ENCODE measurements at places on chromosomes 1 and 21.

- no peak for DNase-seq
Measured at GRCh38 chr1:59528900-59529299, 232.0 kb downstream of the FGGY start.

- peak; percentile 40 for DNase-seq
Measured at GRCh38 chr1:236281198-236281653, 532 bp downstream of the ERO1B start.

DNA sequence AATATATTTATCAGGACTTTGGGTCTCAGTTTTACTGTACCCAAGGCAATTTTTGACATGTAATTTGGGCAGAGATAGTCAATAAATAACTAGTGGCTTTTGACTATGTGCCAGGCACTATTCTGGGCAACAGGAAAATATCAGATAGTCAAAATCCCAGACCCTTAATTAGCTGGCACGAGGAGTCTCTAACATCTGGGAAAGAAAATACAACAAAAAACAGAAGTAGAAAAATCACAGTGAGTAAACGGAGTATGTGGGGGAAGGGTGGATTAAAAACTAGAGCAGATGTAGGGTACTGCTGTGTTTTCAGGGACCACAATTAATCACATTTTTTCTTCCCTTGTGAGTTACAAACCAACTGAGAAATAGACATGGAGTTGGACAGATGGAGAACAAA lies 217.8 kb downstream of the NCAM2 start:
- DNase-seq = no peak

DNA sequence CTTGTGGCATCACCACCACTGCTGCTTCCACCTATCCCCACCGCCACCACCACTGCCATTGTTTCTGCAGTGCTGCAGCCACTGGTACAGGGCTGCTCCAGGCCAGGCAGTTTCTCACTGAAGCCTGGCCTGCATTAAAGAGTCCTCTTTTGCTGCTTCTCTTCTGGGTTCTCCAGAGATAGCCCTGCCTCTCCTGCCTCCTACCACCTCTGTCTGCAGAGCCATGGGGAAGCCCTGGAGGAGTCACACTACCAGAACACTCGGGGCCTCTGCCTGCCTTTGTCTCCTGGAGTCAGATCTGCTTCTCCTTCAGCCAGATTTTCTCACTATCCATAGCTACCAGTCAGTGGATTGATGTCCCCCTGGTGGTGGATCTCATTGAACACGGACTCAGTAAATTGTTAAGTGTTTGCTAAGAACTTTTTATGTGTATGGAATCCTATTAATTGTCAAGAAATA lies 37.7 kb upstream of the DDAH1 start:
- DNase-seq = peak; percentile 50

DNA sequence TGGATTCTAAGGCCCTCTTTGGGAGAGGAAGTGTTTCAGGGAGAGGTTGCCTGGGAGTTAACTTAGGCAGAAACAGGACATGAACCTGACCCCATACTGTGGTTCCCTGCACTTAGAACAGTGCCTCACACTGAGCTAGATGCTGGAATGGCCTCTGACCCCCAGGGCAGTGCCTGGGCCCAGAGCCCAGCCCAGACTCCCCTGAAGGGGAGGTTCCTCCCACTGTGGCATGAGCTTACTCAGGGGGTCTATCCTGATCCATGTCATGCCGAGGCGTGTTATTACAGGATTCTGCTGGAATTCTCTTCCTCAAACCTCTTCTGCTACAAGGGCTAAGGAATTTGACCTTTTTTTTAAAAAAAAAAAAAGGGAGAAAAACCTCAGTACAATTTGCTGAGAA lies 72.2 kb downstream of the MRPL37 start:
- DNase-seq = no peak

- no peak for DNase-seq
Measured at GRCh38 chr1:33706634-33707255, 157.1 kb upstream of the HMGB4 start.

- peak; percentile 28 for DNase-seq
Measured at GRCh38 chr1:87334351-87335174, 5.9 kb downstream of the LMO4 start.

GRCh38 chr1:87115317-87115890 lies 201.0 kb downstream of the HS2ST1 start:
- no peak for DNase-seq

GRCh38 chr1:36890776-36891175 lies 143.5 kb downstream of the GRIK3 start:
- no peak for DNase-seq

DNA sequence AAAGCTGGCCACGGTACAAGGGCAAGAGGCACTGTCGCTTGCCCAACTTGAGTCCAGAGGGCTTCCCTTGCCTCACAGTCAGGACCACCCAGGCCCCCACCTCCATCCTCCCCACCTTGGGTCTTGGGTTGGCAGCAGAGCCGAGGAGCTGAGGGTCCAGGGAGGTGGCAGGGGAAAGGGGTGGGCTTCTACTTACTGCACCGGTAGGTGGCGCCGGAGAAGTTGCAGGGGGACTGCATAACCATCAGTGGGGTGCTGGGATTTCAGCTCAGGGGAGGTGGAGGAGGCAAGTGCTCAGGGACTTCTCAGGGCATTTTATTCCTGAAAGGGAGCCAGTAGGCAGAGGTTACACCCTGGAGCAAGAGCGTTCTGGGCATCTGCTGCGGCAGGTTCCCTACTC lies 44.0 kb downstream of the TRIM62 start:
- peak; percentile 44 for DNase-seq

DNA sequence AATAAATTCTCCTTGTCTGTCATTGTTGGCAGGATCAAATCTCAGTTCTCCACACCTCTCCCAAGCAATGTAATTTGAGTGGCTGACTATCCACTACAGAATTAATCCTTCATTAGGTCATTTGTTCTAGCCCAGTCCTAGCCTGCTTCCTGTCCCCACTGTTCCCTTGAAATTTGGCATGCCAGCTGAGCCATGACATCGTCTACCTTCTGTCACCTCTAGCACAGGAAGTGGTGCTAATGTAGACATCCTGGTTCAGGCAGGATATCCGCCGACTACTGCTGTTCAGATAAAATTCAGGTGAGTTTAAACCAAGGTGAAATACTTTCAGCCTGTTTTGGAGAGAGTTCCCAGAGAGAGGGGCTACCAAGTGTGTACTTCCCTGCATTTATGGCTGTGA lies 5.9 kb downstream of the CHRM3 start:
- no peak for DNase-seq

GRCh38 chr1:229024528-229025130 lies 246.3 kb upstream of the RAB4A start:
- no peak for DNase-seq

GRCh38 chr1:156082309-156083091 lies at the start of gene MEX3A:
TSS of gene MEX3A (minus strand) at chr1:156082465. CDS start at chr1:156081998, 467 bp downstream.
- peak; percentile 97 for DNase-seq

GRCh38 chr1:198892065-198892464 lies 253.2 kb downstream of the PTPRC start:
- no peak for DNase-seq

DNA sequence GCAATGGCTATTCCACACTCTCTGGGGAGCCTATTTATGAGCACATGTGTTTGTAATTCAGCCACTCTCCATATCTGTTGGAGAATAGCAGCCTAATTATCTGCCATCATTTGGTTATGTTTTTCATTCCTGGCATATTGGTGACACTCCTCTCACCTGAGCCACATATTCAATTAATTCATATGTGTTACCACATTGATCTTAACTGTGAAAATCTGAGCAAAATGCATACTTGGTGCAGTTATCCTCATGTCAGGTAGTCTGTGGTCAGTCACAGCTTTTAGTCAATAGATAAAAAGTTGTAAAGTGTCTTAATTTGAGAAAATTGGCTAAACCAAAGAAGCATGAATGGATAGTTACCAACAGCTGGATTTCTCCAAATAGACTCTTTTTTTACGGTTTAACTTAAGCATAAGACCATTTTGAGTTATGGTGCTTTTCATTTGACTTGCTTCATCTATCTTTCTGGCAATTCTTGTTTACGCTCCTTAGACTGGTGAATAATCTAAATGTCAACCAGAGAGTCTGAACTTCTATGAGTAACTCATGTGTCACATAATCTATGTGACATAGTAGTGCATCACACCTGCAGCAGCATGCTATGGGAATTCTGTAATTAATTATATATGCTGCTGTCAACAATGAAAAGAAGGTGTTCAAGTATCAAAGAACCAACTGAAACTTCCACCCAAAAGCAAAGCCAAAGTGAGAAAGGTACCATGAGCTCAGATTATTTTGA lies 187.7 kb upstream of the SGIP1 start:
- no peak for DNase-seq

DNA sequence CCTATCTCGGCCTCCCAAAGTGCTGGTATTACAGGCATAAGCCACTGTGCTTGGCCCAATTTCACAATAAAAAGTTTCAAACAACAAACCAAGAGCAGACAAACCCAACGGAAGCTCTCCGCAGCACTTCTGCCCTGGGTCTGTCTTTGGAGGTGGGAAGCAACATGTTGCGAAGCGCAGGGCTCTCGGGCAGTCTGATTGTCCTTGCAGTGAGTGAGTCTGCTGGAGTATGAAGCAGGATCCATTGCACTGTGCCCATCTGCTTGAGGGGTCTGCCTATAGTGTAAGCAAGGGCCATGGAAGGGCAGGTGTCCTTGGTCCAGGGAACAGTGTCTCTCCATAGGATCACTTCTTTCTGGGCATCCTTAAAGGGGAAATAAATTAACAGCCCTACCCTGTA lies 14.6 kb upstream of the PARP1 start:
- DNase-seq = no peak

- no peak for DNase-seq
Measured at GRCh38 chr1:69794831-69795230, 227.1 kb downstream of the LRRC7 start.

DNA sequence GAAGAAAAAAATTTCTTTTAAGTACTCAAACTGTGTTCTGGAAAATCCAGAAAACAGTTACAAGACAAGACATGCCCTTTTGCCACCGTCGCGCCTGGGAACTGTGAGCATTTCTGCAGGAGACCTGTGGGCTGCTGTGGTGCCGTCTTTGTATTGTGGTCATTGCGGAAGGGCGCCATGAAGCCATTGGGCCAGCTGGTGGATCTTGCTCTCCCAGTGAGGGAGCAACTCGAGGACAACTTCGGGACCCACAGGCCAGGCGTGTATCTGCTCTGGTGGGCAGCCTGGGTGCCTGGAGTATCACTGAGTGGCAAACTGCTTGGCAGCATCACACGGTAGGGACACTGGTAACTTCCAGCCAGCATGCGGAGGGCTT lies 3.8 kb upstream of the THEMIS2 start:
- no peak for DNase-seq

DNA sequence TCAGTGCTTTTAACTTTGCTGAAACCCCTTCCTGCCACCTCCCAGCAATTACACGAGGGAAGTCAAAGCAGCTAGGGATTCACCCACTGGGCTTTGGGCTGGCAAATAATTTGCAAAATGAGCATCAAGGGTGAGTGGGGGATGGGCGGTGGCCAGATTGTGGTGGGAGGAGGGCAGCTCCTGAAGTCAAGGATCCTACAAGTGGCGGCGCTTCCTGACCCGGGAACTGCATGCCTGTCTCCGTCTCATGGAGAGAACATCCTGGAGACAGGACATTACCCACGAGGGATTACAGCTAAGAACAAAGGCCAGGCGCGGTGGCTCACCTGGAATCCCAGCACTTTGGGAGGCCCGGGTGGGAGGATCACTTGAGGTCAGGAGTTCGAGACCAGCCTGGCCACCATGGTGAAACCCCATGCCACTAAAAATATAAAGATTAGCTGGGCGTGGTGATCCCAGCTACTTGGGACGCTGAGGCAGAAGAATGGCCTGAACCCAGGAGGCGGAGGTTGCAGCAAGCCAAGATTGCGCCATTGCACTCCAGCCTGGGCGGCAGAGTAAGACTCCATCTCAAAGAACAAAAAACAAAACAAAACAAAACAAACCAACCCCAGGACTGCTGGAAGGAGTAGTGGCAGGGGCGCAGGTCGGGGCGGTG lies 12.9 kb downstream of the TTC34 start:
- DNase-seq = no peak

GRCh38 chr1:174191349-174191862 lies 32.1 kb downstream of the RABGAP1L start:
- no peak for DNase-seq

GRCh38 chr1:36321119-36321951 lies 2.1 kb downstream of the EVA1B start:
- no peak for DNase-seq

Measured in HuH-7 (cell line).